ENCODE measurements at places on chromosomes 5 and 9.

DNA sequence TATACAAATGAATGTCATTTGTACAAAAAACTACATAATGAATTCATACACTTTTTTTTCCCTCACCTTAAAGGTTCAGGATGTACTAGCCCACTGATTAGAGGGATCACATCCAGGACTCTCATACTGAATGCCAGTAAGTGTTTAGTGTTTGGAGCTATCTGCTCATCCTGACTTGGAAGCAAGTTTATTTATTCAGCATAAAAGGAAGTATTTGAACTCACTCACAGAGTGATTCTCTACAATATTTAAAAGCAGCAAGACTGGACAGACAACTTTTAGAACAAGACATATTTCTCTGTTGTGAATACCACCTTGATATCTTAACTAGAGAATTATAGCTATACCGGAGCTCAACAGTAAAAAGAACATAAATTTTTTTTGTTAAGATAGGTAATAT is 14.8 kb upstream of the IQGAP2 start:
- no peak for DNase-seq

GRCh38 chr5:149240354-149240998 is 31.2 kb upstream of the AFAP1L1 start:
- peak; percentile 95 for DNase-seq

GRCh38 chr5:144144956-144145751 is 25.3 kb downstream of the YIPF5 start:
- DNase-seq: no peak

DNA sequence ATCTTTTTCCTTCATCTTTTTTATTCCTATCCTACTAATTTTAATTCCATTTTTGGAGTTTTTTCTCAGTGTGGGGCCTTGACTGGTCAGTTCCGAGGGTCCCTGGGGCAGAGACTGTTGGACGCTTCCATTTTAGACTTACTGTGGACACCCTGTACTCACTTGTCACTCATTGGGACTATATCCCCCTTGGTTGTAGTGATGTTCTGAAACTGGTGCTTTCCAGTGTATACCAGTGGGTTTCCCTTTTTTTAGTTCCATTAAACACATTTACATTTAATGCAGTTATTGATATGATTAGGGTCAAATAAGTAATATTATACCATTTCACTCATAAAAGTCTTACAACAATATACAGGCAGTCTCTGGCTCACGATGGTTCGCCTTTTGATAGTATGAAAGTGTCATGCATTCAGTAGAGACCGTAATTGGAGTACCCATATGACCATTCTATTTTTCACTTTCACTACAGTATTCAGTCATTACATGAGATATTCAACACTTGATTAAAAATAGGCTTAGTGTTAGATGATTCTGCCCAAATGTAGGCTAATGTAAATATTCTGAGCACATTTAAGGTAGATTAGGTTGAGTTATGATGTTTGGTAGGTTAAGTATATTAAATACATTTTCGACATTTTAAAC is 46.0 kb downstream of the CNOT6 start:
- no peak for DNase-seq

DNA sequence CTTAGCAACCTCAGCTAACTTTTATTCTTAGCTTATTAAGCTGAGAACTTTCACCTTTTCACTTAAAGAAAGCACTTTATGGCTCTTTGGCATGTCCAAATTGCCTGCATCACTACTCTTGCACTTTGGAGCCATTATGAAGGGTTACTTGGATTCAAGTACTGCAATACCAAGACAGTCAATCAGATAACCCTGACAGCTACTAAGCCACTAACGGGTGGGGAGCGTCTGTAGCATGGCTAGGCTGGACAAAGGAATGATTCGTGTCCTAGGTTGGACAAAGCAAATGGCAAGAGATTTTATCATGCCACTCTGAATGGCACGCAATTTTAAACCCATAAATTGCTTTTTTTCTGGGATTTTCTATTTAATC is 39.6 kb downstream of the TRPM6 start:
- DNase-seq: no peak

DNA sequence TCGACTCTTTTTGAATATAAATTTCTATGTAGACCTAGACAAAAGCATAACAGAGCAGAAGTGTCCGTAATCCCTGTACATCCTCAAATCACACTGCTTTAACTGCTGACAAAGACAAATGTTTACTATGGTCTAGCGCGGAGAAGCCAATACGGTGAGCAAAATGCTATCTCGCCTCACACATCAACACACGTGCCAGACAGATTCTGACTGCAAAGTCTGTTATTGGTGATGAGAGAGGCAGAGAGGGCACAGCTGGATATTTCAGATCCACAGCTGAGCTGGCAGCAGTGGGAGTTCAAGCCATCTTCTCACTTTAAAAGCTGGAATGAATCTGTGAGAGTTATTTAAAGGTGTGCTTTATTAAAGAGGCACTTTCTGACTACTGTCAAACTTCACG is 124.3 kb downstream of the ARL15 start:
- DNase-seq: no peak

GRCh38 chr5:147036691-147037245 is 158.2 kb upstream of the PPP2R2B start:
- DNase-seq: no peak

GRCh38 chr9:122672481-122672880 is 2.4 kb upstream of the OR1L3 start:
- no peak for DNase-seq

DNA sequence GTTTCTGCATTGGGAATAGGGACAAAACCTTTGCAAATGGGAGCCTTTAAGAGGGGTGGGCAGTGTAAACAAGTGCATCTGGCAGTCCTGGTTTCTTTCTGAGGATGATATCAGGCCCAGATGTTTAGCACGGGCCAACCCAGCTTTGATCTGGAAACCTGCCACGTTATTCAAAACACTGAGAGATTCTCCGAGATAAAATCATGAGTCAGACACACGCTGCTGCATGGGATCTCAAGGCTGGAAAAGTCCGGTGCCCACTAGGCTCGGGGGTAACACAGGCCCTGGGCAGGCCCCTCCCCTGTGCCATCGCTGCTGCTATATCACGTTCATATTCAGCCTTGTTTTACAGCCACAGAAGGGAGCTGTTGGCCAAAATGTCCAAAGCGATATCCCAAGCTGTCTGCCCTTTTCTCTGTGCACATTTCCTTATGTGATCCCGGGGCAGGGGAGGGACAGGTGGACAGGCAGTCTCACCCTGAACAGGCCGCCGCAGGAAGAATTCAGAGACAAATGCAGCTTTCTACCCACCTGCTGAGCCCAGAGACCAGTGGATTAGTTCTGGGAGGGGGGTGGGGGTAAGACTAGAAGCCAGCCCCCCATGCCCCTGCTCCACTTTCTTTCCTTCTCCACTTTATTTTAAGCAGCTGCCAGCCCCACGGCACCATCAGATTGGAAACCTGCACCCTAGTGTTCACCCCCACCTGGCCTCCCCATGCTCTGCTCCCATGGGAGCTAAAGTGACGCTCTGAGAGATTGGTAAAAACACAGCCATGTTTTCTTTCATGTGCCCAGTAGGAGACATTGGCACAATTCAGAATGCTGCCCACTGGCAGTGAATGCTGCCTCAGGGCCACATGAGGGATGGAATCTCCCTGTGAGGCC is 63.1 kb downstream of the TMOD1 start:
- no peak for DNase-seq

Measured in CD4-positive, alpha-beta T cell treated with Interleukin-6 for 4 hours (primary cell).